ENCODE measurements at places on chromosomes 13 and 19. TPM values are rescaled to one million over a fixed set of nuclear protein-coding genes. Genes with fewer than 3 reads are reported as not detected.

DNA sequence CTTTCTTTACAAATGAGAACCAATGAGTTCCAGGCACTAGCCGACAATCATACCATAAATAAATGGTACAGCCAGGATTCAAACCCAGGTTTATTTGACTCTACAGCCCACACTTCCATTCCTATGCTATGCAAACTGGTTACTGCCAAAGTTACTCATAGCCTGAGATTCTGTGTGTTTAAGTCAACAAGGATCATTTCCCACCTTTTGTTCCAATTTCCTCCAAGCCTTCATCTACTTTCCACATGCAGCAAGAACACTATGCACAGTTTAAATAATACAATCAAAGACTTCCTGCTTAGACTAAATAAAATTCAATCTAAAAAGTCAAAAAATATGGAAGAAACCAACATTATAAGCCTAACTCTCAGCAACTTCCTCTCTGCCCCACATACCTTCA, 59.2 kb upstream of the KLF12 start:
- no peaks in the 10 kb centered on the region for H3K36me3 ChIP-seq
- no peak for DNase-seq
- H3K4me1 ChIP-seq: no peaks in the 10 kb centered on the region
- no peaks in the 10 kb centered on the region for H3K27me3 ChIP-seq
- H3K27ac ChIP-seq: no peak overlapping the region

- H3K4me1 ChIP-seq: no peaks in the 10 kb centered on the region
- no peaks in the 10 kb centered on the region for H3K27me3 ChIP-seq
- no peak overlapping the region for H3K4me3 ChIP-seq
- H3K36me3 ChIP-seq: no peaks in the 10 kb centered on the region
Measured at GRCh38 chr13:42812316-42812715, 30.9 kb downstream of the FAM216B start.

The PNMA8A gene
- total RNA-seq: 2.3 TPM

GRCh38 chr13:27925220-27925991, 5.6 kb downstream of the PDX1 start:
- H3K4me1 ChIP-seq: no peaks in the 10 kb centered on the region
- H3K36me3 ChIP-seq: no peaks in the 10 kb centered on the region
- DNase-seq: no peak
- H3K27ac ChIP-seq: no peak overlapping the region
- H3K4me3 ChIP-seq: no peak overlapping the region
- peaks cover 100% of the 10 kb centered on the region for H3K27me3 ChIP-seq

DNA sequence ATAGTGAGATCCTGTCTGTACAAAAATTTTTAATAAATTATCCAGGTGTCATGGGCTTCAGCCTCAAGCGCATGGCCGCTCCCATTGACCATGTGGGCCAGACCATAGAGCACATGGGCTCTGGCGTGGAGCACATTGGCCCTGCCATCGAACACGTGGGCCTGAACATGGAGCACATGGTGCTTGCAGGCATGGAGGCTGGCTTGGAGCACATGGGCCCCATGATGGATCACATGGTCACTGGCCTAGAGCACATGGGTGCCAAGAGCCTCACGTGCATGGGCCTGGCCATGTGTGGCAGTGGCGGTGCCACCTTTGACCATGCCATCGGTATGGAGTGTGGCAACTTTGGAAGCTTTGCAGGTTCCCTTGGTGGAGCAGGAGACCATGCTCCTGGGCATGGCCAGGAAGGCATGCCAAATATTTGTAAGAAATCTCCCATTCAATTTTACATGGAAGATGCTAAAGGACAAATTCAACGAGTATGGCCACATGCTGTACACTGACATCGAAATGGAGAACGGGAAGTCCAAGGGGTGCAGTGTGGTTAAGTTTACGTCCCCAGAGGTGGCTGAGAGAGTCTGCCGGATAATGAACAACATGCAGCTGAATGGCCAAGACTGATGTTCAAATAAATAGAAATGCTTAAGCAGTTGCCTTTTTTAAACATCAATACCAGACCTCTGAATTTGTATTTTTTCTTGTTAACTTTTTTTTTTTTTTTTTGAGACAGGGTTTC, 21.3 kb upstream of the SLC1A5 start:
- H3K4me1 ChIP-seq: peaks cover 7% of the 10 kb centered on the region
- H3K4me3 ChIP-seq: no peak overlapping the region
- no peaks in the 10 kb centered on the region for H3K36me3 ChIP-seq
- H3K27ac ChIP-seq: no peak overlapping the region

DNA sequence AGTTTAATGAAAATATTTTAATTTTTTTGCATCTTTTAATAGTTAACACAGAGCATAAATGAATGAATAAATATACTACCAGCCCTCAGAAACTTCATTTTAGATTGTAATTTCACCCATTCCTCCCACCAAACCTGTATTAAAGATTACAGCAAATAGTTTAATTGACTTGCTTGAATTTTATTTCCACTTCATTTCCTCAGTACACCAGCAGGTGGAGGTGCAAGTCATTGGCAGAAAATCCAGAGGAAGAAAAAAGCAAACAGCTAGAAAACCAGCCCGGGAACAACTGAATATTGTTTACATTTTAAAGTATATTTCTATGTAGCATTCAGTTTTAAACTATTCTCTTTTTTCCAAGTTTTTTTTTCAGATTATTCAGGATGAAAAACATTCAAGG, 177.8 kb downstream of the OLFM4 start:
- DNase-seq: no peak
- H3K4me1 ChIP-seq: no peaks in the 10 kb centered on the region
- no peak overlapping the region for H3K4me3 ChIP-seq

Measured in breast epithelium (tissue), 4 donors.